HL-60 (cell line): ENCODE measurements at places on chromosomes 2 and 18.
A peak's percentile ranks its signal among the peaks of the same experiment; 100 is the strongest.

GRCh38 chr2:160014227-160014626, 48.2 kb downstream of the PLA2R1 start:
- no peak for DNase-seq

DNA sequence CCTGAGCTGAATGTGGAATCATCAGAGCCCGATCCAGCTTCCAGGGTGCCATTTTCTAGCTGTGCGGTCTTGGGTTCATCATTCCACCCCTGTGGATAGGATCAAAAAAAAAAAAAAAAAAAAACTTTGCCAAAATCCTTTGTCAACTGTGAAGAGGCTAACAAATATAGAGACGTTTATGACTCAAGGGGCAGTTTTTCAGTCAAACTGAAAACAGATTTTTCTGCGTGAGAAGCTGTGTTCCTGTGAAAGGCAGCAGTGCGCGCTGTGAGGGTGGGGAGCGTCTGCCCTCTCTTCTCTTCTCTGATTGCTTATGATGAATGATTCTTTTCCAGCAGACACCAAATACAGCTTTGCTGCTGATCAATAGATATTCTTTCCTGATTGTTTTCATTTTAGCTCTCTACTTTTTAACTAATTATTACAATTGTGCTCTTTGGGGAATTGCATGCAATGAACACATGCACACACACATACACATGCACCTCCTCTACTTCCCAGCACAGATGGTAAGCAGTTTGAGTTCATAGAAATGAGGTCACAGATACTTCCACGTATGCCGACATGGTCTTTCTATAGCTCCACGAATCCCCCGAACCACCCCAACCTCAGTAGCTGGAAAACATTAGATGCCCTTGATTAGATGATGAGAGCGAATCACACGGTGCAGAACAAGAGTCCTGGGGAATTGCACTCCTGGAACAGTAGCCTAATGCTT, 175.4 kb downstream of the NRP2 start:
- DNase-seq, result no peak

GRCh38 chr2:43831543-43832294, 6.9 kb downstream of the ABCG5 start:
- no peak for DNase-seq

DNA sequence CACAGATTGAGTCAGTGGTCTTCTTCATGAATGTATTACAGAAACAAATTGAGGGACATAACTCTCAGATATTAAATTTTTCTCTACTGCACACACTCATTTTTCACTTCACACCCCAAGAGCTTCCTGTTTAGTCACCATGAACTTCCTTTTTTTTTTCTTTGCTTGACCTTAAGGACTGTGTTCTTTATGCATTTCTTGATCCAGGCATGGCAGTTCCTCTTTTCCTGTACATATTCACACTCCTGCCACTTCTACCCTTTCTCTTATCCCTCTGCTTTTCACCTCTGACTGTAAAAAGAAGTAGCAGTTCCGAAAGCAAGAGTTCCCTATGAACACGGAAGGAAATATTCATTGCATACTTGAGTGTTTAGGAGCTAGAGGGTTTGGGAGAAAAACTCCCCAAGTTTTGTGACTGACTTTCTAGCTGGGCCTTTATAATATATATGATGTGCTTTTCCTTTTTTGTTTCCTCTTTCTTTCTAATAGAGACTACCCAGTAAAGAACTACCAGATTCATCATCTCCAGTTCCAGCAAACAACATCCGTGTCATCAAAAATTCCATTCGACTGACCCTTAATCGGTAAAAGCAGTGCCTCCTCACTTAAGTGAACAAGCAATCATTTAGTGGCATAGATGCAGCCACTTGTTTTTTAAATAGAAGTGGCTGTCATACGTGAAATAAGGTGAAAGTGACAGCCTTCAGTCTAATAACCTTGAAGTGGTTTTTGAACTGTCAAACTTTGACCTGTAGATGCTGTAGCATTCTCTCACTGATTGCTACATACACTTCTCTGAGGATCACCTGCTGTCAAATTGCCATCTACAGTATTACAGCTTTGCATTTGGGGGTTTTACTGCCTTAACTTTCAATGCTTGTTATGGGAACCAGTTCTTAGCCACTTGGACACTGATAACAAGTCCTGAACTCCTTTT, 40.8 kb downstream of the PAPOLG start:
- peak; percentile 80 for DNase-seq

DNA sequence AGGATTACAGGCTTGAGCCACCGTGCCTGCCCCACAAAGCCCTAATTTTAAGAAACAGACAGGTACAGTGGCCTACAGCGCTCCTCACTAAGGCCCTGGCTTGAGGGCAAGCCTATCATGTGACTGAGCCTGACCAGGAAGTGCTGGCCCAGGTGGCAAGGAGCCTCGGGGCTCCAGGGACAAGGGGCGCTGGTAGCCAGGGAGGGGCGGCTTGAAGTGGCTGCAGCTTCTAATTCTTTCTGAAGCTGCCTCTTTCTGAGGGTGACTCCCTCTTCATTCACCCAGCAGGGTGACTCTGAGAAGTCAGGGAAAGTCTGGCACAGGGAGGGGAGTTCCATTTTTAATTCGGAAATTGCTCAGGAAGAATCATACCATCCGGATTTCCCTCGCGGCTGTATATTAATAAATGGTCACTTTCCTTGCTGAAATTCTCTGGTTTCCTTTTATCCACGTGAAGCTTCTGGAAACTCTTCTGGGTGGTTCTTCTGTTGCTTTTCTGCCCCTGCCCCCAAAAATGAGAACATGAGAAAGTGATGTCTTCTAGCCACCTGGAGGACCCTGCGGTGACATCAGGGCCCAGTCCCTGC, 115.7 kb downstream of the FAM210A start:
- DNase-seq, result no peak

- DNase-seq, result peak; percentile 15
Measured at GRCh38 chr18:75247611-75248421, 37.2 kb downstream of the TSHZ1 start.

DNA sequence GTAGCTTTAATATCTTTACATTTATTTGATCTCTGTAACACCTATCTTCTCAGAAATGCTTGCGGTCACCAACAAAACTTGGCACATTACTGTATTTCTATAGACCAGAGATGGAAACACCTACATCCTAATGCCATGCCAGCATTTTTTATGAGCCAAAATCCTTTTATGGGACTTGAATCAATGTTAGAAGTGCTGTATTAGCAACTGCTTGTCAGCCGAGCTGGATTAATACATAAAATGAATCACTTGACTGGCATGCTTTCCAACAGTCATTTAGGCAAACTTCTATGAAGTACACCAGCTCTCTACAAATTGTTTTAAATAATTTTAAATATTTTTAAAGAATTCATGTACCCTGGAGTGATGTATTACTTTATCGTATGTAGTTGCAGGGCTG, 272.9 kb upstream of the NRP2 start:
- DNase-seq, result no peak

GRCh38 chr2:187577310-187577709, 23.1 kb upstream of the TFPI start:
- DNase-seq, result no peak

- no peak for DNase-seq
Measured at GRCh38 chr2:7378591-7378990, 461.4 kb downstream of the RNF144A start.

- DNase-seq, result no peak
Measured at GRCh38 chr2:45477546-45477945, 133.5 kb downstream of the SRBD1 start.

GRCh38 chr18:35143622-35144596, 96.9 kb upstream of the ZNF397 start:
- DNase-seq, result peak; percentile 61

DNA sequence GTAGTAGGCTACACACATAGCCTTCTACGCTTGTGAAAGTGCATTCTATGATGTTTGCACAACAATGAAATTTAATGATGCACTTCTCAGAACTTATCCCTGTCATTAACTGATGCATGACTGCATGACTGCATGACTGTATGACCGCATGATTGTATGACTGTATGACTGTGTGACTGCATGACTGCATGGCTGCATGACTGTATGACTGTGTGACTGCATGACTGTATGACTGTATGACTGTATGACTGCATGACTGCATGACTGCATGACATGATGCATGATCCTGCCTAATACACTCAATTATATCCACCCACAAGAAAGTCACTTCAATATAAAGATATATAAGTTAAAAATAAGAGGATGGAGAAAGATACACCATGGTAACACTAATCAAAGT, 365.4 kb upstream of the FSIP2 start:
- DNase-seq, result no peak

- DNase-seq, result no peak
Measured at GRCh38 chr2:10079266-10079869, 843 bp downstream of the CYS1 start.

DNA sequence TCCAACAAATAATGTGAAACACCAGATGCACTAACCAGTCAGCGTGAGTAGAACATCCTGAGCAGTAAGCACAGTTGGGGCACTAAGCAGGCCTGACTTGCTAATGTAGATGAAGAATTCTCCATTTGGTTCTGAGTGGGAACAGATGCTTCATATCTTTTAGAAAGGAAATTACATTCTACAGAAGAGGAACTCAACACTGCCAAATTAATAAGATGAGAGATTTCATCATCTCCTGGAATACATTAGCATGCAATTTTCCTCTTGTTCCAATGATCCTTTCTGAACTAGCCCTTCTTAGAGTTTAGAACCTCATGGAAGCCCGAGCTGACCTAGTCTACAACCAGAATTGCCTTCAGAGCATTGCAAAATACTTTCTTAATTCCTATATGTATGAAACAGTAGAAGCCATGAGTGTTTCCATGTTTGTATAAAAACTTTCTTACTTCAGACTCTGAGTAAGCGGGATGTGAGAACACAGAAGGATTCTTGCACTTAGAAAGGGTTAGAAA, 34.8 kb downstream of the COL5A2 start:
- no peak for DNase-seq

DNA sequence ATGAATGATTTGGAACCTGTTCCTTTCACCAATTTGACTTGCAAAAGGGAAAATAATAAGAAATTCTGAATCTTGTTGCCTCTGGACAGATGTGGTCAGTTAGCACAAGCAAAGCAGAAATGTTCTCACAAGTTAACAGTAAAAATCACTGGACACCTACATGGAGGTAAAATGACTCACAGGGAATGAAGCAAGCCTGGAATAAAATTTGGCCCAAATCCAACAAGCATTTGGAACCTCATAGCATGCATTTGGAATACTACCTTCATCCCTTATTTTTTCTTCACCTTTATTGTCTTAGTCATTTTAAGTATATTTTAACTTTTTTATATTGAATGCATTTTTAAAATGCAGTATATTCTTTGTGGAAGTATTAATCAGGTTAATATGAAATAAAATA, 602.9 kb downstream of the ARHGAP15 start:
- DNase-seq, result no peak

GRCh38 chr18:24875777-24876176, 415.3 kb downstream of the HRH4 start:
- no peak for DNase-seq

DNA sequence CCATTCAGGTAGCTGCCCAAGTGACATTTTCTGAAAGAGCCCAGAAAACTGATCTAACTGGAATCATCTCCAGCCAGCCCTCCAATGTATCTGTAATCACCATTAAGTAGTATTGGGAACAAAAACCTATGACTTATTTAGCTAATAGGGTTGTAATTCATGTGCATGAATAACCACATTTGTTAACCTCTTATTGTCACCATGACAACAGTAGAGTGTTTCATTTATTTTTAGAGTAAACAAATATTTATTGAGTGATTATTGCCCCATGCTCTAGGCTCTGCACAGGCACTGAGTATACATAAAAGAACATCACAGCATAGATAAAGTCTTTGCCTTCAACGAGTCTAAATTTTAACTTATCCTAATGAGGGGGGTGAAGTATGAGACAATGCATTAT, 265.4 kb upstream of the UBE2E3 start:
- DNase-seq, result no peak

- no peak for DNase-seq
Measured at GRCh38 chr18:45386041-45386655, 229.1 kb upstream of the SLC14A2 start.

DNA sequence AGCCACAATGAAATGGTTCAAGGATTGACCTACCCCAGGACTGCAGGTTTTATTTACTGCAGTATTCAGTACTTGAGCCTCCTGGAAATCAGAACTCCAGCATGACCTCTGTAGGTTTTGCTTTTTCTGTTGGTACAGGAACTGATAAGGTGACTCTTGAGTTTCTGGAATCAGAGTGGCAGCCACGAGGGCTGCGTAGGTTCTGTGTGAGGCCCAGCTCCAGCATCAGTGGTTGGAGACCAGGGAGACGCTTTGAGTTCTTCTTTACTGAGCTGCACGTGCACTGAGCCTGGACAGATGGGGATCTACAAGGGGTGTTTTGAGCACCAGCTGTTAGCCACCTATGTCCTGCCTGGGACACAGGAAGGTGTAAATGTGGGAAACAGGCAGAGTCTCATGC, 222.7 kb upstream of the EPAS1 start:
- DNase-seq, result no peak

DNA sequence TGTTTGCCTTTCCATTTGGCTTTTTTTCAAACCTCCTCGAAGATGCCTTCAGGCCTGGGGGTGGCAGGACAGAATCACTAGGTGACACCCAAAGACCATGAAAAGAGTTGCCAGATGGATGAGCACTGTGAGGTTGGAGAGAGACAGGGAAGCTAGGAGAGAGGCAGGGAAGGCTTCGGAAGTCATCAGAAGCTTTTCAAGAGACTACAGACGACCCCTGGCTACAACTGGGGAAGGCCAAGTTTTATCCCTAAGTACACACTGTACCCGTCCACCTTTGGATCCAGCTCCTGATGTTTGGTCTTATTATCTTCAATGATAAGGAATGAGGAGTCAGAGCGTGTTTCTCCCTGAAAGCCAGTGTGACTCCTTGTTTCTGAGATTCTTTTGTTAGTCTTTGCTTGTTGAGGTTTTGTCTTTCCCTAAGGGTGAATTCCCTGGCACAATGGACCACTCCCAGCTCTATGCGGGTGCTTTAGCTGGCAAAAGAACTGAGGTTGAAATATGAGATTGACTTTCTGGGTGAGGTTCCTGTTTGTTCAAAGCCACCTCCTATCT, 33.4 kb upstream of the SLC9A2 start:
- no peak for DNase-seq
